ENCODE measurements at places on chromosomes 5 and 9.

DNA sequence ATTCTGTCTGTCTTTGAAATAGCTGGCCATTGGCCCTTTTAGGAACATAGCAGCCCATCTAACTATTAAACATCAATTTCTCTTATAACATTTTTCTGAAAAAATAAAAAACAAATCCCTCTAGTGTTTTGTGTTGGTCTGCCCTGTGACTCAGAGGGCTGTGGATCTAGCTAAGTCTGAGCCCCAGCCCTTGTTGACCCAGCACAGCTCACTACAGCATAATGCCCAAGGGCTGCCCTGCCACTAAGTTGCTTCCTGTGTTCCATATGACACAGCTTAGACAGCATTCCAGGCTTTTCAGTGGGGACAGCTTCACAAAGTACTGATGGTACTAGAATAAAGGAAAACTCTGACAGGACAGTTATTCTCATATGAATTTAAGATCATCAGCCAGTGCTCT is 136.0 kb downstream of the SCAMP1 start:
- no peak for DNase-seq

DNA sequence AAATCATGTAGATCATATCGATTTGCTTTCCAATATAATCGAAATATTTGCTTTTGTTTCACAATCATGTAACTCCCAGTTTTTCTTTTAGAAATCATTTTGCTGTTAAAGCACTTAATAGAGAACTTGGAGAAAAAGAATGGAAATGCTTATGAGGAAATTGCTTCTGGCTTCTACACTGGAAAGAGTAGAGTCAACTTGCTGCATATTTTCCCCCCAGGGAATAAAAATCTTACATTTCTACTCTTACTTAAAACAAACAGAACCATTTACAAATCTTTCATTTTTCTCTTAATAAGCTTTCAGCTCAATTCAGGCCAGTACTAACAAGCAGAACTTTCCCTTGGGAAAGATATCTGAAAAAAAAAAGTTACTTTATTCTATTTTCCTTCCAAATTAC is 312.0 kb downstream of the CHSY3 start:
- no peak for DNase-seq

DNA sequence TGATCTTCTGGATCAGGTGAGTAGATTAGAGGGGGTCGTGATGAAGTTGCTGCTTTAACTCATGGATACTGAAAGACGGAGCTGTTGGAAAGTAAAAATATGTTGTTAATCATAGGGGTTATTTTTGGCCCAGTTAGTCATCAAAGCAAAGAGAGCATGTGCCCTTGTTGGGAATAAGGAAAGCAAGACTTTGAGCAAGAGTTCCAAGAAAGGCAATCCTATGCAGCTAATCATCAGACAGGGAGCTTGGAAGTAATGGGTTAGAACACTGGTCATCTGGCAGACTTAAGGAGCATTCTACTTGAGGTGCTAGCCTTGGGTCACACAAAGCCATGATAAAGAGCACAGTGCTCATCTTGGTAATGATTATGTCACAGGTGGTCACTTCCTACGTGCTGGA is 18.3 kb downstream of the ASPN start:
- DNase-seq = no peak

DNA sequence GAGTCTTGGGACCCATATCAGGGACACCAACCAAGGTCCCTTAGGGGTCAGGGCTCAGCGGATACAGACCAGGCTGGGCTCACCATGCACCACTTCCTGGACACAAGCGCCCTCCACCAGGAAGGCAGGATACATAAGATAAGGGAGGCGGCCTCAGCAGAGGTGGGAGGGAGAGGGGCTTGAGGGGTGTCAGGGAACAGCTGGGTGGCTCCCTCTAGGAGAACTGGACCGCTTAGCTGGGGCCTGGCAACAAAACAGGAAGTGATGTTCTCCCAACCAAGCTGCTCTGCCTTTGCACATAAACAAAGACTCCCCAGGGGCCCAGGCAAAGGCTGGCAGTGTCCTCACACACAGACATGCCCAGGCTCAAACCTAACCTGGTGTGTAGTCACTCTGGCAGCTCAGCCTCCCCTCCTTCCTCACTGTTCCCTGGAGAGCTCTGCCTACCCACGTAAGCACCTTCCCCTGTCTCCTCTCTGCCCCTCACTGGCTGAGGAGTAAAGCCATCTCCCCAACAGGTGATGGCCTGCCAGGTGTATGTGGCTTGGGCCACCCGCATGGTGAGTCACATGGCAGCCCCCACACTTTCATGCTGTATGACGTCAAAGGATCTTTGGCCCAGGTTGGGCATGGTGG is 5.8 kb upstream of the BICD2 start:
- DNase-seq = no peak

GRCh38 chr9:94979904-94980507 is 253.5 kb downstream of the AOPEP start:
- no peak for DNase-seq

- DNase-seq = no peak
Measured at GRCh38 chr5:178328826-178329730, 96.5 kb upstream of the PHYKPL start.

DNA sequence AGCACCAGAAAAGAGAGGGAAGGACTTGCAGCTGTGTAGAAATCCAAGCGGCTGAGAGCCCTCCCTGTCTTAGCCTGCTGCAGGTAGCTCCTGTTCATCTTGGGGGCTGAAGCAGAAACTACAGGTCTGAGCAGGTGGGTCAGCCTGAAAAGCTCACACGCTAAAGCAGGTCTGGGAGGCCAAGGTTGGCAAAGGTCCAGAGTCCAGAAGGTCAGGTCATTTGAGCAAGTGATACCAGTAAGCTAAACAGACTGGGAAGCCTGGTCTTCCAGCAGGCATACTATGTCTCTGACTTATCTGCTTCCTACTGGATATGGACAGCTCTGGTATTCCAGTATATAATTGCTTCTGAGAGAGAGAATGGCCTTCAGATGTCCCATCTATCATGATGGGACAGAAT is 26.2 kb downstream of the PTCD2 start:
- no peak for DNase-seq

- no peak for DNase-seq
Measured at GRCh38 chr9:11128156-11128555, 515.4 kb upstream of the PTPRD start.

- DNase-seq = no peak
Measured at GRCh38 chr5:64637144-64637543, 53.2 kb upstream of the SHISAL2B start.

DNA sequence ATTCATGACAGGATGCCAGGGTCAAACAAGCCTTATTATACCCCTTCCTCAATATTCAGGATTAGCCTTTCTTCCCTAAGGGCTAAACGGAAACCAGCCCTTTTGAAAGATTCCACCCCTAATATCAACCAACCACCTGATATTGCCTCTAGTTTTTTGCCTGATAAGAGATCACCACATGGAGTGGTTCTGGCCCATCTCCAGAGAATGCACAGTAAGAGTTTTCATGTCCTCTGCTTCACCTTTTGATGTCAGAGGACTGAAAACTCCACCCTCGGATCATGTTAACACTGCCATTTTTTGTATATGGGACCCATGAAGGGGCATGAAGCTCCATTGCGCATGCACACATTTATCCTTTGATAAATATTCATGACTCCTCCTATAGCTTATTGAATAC is 5.8 kb upstream of the LNPEP start:
- DNase-seq = no peak

DNA sequence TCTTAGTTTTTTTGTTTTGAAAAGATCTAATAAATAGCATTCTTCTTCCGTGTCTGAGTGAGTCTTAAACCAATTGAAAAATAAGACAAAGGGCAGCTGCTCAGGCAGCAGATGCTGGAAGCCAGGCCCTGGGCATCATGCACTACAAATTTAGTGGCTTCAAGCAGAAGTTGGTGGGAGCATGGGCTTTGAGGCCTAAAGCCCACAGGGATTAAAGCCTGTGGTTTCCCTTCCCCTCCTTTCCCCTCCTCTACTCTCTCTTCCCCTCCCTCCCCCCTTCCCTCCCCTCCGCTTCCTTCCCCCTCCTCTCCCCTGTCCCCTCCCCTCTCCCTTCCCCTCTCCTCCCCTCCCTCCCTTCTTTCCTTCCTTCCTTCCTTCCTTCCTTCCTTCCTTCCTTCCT is 20.1 kb upstream of the KIF4B start:
- no peak for DNase-seq

GRCh38 chr5:156529892-156530291 is 202.9 kb downstream of the SGCD start:
- no peak for DNase-seq

DNA sequence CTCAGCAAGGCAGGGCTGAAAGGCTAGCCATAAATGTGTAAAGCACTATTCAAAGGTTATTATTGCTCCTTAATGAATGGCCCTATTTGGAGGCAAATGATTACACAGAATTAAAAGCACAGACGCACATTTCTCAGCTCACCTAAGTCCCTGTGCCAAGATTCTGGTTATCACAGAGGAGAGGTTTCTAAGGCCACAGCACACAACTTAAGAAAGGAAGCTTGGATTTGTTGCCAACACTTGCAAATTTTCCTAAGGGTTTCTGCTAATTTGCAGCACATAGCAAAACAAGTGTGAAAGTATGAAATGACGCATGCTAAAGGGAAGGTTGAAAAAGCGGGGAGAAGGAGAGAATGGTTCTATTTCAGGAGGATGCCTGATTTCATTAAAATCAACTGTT is 834.1 kb upstream of the C9orf72 start:
- no peak for DNase-seq

DNA sequence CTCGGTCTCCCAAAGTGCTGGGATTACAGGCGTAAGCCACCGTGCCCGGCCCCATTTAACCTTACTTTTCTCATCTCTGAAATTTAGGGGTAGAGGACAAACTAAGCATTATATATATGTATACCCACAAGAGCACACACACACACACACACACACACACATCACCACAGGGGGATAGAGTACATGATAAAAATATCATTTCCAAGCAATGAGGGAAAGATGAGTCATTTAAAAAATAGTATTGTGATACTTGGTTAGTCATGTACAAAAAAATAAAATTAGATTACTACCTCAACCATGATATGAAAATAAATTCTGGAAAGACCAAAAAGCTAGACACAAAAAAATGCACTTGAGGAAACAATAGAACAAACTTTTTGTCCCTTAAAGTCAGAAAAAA is 67.2 kb downstream of the CDH18 start:
- DNase-seq = no peak

- DNase-seq = no peak
Measured at GRCh38 chr9:106704056-106704615, 158.8 kb upstream of the ZNF462 start.

DNA sequence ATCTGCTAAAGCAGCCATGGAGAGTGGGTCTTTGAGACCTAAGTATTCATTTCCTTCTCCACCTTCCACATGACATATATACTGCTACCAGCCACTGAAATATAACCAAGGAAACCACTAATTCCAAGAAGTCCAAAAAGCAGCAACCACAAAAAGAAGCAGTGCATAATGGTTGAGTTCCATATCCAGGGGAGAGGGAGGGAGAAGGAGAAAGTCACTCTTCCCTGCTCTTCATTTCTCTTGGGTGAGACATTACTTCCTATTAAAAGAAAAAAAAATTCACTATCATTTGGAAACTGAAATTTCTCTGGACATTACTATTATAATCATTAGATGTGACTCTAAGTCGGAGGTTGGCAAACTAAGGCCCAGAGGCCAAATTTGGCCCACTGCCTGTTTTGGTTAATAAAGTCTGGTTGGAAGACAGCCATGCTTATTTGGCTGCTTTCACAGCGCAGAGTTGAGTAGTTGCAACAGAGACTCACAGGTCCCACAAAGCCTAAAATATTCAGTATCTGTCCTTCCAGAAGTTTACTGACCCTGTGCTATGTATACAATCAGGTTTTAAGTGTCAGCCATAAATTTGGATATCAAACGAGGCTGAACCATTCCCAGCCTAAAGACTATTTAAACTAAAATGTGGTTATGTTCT is 168.6 kb downstream of the MPDZ start:
- no peak for DNase-seq

- DNase-seq = no peak
Measured at GRCh38 chr5:88715503-88715902, 167.5 kb downstream of the MEF2C start.

DNA sequence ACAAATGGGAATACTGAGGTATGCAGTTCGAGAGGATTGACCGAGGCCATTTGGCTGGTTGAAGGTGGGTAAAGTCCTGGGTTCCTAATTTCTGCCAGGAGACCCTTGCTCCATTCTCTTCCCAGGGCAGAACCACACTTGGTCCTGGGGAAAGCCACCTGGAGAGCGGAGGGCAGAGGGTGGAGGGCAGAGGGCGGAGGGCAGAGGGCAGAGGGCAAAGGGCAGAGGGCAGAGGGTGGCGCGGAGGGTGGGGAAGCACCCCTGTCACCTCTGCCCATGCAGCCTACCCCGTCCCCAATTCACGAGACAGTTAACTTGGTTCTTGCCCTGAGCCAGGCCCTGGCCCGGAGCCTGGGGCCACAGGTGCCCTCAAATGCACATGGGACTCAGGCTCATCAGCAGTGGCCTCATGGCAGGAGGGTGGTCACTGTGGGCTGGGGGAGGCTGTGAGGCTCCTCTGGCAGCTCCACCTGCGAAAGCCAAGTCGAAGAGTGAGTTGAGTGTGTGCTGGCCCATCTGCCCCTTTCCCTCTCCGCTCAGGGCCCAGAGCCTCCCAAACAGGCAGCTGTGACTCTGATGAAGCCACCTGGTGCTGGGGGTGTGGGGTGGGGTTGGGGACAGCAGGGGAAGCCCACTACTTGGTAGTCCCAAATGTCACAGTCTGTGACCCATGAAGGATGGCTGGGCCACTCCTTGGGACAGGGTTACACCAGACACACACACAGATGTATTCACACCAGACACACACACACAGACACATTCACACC is 28.0 kb upstream of the FCN1 start:
- DNase-seq = no peak

DNA sequence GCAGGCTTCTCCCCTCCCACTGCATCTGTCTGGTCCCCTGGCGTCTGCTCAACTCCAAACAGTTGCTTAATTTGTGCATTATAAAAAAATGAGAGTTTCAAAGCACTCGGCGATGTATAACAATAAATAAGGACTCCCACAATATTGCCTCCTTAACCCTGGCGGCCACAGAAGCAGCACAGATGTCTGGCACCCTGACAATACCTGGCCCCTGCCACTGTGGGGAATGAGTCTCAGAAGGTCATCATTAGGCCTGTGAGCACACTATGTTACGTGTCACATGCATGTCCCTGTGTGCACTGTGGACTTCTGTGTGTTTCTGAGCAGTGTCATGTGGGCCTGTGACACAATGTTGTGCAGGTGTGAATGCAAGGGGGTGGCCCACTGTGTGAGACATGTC is 236.5 kb downstream of the PBX3 start:
- DNase-seq = no peak

GRCh38 chr9:133845440-133845839 is 107.3 kb upstream of the SARDH start:
- no peak for DNase-seq

DNA sequence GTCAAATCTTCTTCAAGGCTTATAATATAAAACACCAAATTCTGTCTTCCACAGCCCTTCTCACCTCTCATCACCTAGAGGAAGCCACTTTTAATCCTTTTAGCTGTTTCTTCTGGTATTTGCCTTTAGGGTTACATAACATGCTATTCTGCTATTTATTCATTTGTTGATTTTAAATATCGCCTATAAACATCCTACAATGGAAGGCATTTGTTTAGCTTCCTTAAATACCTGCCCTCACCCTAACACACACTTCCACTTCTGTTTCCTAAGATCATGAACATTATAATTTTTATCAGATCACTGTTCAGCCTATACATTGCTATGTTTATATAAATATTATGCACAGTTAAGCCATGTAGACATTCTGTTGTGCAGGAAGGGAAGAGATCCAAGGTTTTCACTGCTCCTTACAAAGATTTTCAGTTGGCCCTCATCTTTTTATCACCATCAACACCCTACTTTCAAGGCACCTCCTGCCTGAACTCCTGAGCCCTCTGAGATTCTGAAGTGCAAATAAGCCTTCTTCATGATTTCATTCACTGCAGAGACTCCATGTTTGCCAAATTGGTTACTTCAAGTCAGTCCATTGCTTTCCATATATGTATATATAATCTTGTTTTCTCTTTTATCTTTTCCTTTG is 356.9 kb upstream of the ACTBL2 start:
- no peak for DNase-seq
